Activated B cell treated with CpG ODN at 0.5 μM for 24 hours (primary cell): ENCODE measurements at places on chromosomes 2 and 18.

DNA sequence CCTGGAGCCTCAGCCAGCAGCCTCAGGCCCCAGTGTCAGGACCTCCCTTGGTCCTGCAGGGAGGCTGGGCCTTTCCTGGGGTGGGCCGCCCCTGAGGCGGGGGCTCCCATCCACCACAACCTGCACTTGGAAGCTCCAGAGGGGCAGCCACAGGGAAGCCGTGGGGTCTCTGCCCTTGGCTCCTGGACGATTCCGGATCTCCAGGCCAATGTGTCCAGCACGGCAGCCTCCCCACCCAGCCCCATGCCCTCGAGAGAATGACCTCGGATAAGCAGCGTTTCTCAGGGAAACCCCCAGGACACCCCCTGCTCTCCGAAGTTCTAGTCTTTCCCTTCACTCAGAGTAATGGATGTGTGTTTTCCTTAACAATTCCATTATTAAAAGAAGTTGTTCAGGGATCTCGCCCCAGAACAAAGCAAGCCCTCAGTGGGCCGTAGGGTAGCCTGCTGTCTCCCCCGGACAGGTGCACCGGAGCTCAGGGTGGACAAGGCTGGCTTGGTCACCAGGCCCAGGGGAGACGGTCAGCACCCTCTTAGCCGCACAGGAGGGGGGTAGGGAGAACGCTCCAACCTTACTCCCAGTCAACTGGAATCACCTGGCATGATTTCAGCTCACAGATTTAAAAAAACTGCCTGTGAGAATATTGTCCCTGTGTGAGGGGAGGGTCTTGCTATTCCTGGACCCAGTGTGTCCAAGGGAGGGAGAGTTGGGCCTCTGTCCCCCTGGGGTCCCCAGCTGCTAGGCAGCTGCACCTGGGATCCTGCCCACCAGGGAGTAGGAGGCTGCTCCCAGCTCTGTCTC lies 72.2 kb upstream of the OTOS start:
- no peak for DNase-seq

GRCh38 chr2:134706587-134707329 lies 12.0 kb downstream of the TMEM163 start:
- no peak for DNase-seq

- no peak for DNase-seq
These were observed 36.3 kb downstream of the THSD7B start for GRCh38 chr2:136801661-136802060.

- DNase-seq = no peak
These were observed 206.0 kb upstream of the SPRED2 start for GRCh38 chr2:65638443-65638842.

- no peak for DNase-seq
These were observed 384.4 kb downstream of the EIPR1 start for GRCh38 chr2:2993172-2993692.

DNA sequence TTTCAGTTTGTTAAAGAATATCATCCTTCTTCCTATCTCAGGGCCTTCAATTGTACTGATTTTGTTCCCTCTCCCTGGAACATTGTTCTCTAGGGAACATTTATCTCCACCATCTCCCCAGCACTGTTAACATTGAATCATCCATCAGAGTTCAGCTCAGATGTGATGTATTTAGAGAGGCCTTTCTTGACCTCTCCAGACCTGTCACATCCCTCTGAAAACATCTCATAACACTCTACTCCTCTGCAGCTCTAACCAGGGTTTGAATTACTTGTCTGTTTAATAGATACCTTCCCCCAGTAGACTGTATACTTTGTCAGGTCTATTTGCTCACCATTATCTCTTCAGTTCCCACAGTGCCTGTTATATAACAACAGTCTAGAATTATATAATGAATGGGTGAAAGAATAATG lies 98.6 kb downstream of the GALNT1 start:
- no peak for DNase-seq
